Panc1 (cell line): ENCODE measurements at places on chromosomes 1 and 21. TPM values are rescaled to one million over a fixed set of nuclear protein-coding genes. Genes with fewer than 3 reads are reported as not detected.

The RBM11 gene
- 0.15 TPM for total RNA-seq

The SPRR1A gene
- not detected for total RNA-seq

The RNU1-1 gene
- 1,290 TPM for total RNA-seq

The CELA2B gene
- total RNA-seq: not detected

GRCh38 chr1:85467036-85467435 is 2.1 kb upstream of the DDAH1 start:
- DNase-seq: no peak

- peak; percentile 56 for DNase-seq
Measured at GRCh38 chr1:41238311-41238988, 3.7 kb downstream of the SCMH1 start.

GRCh38 chr1:35298464-35298863 is 30.0 kb downstream of the ZMYM4 start:
- peak; percentile 20 for DNase-seq

- DNase-seq: no peak
Measured at GRCh38 chr1:61370913-61371279, 288.5 kb downstream of the NFIA start.

The PLXNA2 gene
- 0.98 TPM for total RNA-seq

GRCh38 chr1:7474786-7475502 is 296.2 kb upstream of the VAMP3 start:
- DNase-seq: no peak

GRCh38 chr1:53525595-53525994 is 66.4 kb downstream of the DMRTB1 start:
- DNase-seq: no peak

- DNase-seq: no peak
Measured at GRCh38 chr1:174768949-174769348, 230.8 kb upstream of the CACYBP start.

The DCDC2B gene
- total RNA-seq: not detected

DNA sequence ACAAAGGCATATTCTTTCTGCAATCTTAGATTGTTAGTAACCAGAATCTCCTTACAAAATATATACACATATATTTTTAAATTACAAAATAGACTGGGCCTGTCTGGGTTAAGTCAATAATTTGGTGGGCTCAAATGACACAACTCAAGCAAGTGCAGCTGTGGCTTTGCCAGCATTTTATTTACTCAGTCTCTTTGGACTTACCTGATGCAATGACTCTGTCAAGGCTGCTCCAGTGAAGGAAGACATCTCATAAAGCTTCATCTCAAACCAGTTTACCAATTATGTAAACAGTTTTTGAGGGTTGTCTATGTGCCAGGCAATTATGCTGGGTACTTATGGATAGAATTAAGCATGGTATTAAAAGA is 22.8 kb upstream of the ABCA4 start:
- no peak for DNase-seq

- DNase-seq: no peak
Measured at GRCh38 chr1:44648529-44649250, 25.6 kb downstream of the TMEM53 start.

The COL9A2 gene
- total RNA-seq: 2.9 TPM

GRCh38 chr1:19656780-19657466 is 7.8 kb upstream of the HTR6 start:
- no peak for DNase-seq

GRCh38 chr21:42685954-42686500 is 32.6 kb downstream of the PDE9A start:
- no peak for DNase-seq

DNA sequence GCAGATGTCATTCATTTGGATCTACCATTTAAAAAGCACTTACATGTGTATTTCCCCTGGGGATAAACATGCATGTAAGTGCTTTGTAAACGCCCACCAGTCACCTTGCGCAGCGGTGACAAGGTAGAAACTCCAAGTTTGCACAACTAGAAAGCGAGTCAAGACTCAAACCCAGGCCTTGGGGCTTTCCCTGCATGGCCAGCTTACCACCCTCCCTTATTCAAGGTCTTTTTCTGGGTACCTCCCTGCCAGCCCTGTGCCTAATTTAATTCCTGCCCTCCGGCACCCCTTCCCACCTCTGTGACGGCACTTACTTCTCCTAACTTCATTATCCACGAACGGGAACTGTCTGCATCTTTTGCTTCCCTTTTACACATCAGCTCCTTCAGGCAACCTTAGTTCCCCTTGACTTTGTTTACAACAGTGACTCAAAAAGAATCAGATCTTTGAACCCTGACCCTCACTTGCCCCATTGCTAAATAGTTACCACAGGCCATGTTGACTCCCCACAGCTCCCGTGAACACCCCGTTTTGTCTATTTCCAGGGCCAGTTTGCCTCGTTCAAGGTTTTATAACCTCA is 138.3 kb upstream of the ETS2 start:
- no peak for DNase-seq

DNA sequence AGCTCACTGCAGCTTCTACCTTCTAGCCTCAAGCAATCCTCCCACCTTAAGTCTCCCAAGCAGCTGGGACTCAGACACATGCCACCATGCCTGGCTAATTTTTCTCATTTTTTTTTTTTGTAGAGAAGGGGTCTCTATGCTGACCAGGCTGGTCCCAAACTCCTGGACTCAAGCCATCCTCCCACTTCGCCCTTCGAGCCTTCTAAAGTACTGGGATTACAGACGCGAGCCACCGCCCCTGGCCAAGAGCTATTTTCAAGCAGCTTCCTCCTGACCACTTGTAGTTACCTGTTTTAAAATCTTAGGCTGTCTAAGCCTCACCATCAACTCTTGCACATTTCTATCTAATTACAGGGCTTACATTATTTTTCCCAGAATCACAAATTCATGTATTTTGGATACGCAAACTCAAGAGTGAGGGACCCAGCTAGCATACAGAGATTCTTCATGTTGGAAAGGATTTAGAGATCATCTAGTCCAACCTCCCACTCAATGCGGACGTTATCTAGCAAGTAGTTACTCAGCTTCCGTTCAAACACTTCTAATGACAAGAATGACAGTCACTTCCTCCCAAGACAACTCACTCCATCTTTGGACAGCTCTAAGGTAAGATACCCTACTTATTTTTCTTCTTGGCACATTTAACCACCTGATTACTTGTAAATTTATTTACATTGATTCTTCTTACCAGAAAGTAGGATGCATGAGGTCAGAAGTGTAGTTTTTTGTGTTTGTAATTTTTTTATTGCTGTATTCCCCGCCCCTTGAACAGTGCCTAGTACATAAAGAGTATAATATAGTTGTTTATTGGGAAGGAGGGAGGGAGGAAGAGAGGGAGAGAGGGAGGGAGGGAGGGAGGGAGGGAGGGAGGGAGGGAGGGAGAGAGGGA is 65.4 kb downstream of the LUZP1 start:
- peak; percentile 74 for DNase-seq

- no peak for DNase-seq
Measured at GRCh38 chr1:185408700-185409270, 91.7 kb upstream of the IVNS1ABP start.

The BGLAP gene
- 0.67 TPM for total RNA-seq

The F13B gene
- total RNA-seq: not detected

- DNase-seq: no peak
Measured at GRCh38 chr1:117636637-117637425, 31.0 kb downstream of the TENT5C start.

- no peak for DNase-seq
Measured at GRCh38 chr1:79376106-79376505, 369.6 kb upstream of the ADGRL4 start.

The KRTAP10-10 gene
- total RNA-seq: not detected

The CYP4Z1 gene
- total RNA-seq: not detected

The RIPPLY3 gene
- 1.2 TPM for total RNA-seq

DNA sequence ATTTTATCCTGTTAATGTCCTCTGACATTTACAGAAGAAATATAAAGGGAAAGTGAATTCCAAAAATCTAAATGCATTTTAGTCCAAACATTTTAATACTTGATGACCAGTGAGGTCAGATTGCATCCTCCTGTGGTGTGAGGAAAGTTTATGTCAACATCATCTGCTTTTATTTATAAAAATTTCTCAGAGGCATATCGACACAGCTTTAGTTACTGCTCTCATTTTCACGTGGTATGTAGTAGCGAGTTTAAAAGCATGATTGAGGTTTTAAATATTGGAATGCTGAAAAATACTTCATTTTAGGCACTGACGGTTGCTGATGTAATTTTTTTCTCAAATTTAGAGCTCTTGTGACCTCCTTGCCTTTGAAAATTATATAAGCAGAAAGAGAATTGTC is 234.8 kb downstream of the HMCN1 start:
- no peak for DNase-seq

- peak; percentile 74 for DNase-seq
Measured at GRCh38 chr1:28877132-28877781, 37.1 kb upstream of the EPB41 start.

GRCh38 chr21:44521928-44522752 is 17.9 kb downstream of the KRTAP10-1 start:
- no peak for DNase-seq
